ENCODE measurements at places on chromosomes 11 and 22.

DNA sequence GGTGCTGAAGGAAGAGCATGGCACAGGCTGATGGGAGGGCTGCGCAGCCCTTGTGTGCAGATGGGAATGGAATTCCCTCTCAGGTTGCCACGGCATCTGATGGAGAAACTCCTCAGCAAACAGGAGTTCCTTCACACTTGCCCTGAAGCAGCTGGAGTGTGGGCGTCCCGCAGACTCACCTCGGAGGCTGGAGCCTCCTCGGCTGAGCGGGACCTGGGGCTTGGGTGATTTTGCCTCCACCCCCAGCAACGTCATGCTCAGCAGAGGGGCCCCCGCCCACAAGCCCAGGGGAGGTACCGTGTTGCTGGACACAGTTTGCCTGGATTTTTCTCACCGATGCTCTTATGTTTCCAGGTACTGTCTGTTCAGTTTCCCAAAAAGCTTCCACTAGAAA is 63.4 kb downstream of the MYO7A start:
- DNase-seq: no peak

- no peak for DNase-seq
Measured at GRCh38 chr22:17734187-17734586, 40.1 kb downstream of the BID start.

- DNase-seq: no peak
Measured at GRCh38 chr11:126833065-126833464, 167.5 kb downstream of the KIRREL3 start.

- no peak for DNase-seq
Measured at GRCh38 chr11:12482839-12483238, 105.5 kb downstream of the PARVA start.

DNA sequence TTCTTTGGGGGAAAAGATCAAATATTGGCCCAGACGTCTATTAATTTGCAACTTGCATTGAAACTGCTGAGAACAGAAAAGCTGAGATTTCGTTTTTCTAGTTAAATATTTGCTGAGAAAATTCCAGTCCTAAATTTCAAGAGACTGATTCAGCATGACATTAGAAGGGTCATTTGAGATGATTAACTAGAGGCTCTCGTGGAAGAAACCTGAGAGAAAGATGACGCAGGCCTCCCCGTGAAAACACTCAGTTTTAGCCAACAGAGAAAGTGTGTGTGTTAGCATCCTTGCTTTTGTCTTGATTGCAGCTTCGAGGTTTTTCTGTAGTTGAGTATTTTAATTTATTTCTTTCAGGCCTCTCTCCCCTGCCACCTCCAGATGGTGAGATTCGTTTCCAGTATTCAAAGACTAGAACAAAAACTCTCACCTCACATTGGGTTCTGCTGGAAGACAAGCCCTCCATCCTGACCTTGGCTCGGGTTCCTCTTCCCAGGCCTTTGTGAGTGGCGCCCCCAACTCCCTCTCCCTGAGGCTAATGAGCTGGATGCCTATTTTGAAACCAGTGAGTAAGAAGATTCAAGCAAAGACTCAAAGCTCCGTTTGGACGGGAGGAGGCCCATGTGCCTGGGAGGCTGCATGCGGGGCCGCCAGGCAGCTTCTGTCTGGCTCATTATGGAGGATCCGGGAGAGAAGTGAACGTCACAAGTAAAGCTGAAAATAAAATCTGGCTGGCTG is 52.4 kb downstream of the CELSR1 start:
- no peak for DNase-seq

- DNase-seq: no peak
Measured at GRCh38 chr11:34135439-34135838, 30.0 kb downstream of the NAT10 start.

- DNase-seq: no peak
Measured at GRCh38 chr11:61345954-61346843, 13.2 kb downstream of the TKFC start.

DNA sequence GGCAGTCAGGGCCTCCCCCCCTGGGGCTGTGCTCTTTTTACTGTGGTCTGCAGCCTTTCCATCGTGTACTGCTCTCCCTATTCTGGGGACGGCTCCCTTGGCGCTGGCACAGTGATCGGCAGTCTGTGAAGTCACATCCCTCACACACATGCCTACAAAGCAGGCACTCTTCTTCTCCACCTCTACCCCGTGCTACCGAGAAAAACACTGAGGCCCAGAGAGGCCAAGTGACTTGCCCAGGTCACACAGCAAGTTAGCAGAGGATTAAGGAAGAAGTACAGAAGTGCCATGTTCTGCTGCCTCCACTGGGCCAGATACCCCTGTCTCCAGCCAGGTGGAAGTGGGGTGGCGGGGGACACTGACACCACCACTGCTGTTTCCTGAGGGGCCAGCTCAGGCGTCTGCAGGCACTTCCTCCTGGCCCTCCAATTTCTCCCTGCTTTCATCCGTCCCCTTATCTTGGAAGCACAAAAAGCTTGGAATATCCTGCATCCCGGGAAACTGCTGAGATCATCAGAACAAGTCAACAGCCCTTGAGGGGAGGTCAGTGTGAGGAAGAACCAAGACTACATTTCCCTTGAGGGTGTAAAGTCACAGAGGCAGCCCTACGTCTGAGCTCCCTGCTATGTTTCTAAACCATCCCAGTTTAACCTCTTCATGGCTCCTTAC is 30.2 kb upstream of the KLHL35 start:
- DNase-seq: no peak

- no peak for DNase-seq
Measured at GRCh38 chr11:120710354-120711131, 199.0 kb downstream of the GRIK4 start.

- peak; percentile 77 for DNase-seq
Measured at GRCh38 chr11:130431331-130431773, 2.9 kb upstream of the ADAMTS8 start.

Data from left forelimb (tissue), 1 donor.